ENCODE measurements at places on chromosomes 7 and 10. TPM values are rescaled to one million over a fixed set of nuclear protein-coding genes. Genes with fewer than 3 reads are reported as not detected.
A peak's percentile ranks its signal among the peaks of the same experiment; 100 is the strongest.

The FFAR4 gene
- not detected for total RNA-seq

The PRR15 gene
- 6.6 TPM for total RNA-seq

The WNT16 gene
- 0.49 TPM for total RNA-seq

The STEAP2 gene
- total RNA-seq: 2.9 TPM

DNA sequence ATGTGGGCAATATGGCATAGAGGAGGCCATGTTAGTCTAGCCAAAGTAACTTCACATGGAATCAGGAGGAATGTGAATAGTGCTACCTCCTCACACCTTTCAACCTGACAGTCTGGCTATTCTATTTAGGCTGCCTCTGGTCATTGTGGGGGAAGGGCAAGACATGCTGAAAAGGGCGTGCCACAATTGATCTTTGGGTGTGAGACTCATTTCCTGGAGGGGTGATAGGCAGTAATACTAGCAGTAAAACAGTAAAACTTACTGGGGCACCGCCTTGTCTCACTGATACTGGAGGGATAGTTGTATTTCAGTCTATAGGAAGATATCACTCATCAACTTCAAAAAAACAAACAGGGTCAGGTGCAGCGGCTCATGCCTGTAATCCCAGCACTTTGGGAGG, 88.7 kb downstream of the TMEM168 start:
- no peak overlapping the region for H3K27ac ChIP-seq
- peaks cover 2% of the 10 kb centered on the region for H3K36me3 ChIP-seq
- H3K27me3 ChIP-seq: no peaks in the 10 kb centered on the region
- H3K4me3 ChIP-seq: no peak overlapping the region
- DNase-seq: no peak

DNA sequence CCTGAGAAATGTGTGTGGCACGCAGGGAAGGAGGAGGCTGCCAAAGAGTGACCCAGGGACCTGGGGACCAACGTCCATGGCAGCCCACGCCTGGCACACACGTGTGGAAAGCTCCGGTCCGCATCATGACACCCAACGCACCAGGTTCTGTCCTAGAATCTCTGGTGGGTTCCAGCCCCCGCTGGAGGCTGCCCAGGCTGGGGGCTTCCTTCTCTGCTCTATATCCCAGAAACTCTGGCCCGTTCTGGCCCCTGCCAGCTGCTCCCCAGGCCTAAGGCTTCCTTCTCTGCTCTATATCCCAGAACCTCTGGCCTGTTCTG, 261.8 kb downstream of the ELFN1 start:
- H3K27ac ChIP-seq: no peak overlapping the region
- peaks cover 5% of the 10 kb centered on the region for H3K4me1 ChIP-seq
- H3K36me3 ChIP-seq: peaks cover 22% of the 10 kb centered on the region

DNA sequence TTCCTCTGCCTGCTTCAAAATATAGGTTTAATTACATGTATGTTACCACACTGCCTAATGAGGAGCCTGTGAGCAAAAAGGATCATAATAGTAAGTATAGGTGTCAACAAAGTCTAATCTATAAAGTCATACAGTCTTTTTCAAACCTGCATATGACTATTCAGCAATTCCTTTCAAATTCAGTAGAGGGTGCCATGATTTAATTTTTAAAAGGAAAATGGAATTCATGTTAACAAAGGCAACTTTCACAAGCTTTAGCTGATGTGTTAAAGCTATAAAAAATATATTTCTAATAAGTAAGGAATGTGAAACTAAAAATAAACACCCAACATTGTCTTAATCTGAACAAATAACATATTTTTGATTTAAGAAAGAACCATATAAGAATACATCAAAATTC, 52.1 kb downstream of the MPP7 start:
- no peak for DNase-seq
- no peaks in the 10 kb centered on the region for H3K36me3 ChIP-seq
- H3K4me1 ChIP-seq: peaks cover 9% of the 10 kb centered on the region
- no peak overlapping the region for H3K4me3 ChIP-seq
- no peak overlapping the region for H3K27ac ChIP-seq
- no peaks in the 10 kb centered on the region for H3K27me3 ChIP-seq

DNA sequence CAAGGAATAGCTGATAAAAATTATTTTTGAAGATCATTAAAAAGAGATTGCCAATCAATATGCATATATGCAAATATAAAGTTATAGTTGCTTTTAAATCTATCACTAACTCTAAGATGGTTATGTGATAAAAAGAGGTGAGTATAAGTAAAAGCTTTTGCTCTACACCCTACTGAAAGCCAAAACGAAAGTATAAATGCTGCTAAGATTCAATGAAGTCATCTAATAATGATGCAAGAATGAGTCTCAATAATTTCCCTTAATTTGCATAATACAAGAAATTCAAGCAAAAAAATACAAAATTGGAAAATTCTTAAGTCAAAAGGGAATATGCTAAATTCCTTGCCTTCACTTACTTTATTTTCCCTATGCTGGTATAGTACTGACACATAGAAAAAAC, 75.2 kb downstream of the WAPL start:
- no peaks in the 10 kb centered on the region for H3K27me3 ChIP-seq
- H3K36me3 ChIP-seq: peaks cover 57% of the 10 kb centered on the region
- H3K4me1 ChIP-seq: peaks cover 5% of the 10 kb centered on the region
- no peak overlapping the region for H3K27ac ChIP-seq
- no peak for DNase-seq
- no peak overlapping the region for H3K4me3 ChIP-seq

DNA sequence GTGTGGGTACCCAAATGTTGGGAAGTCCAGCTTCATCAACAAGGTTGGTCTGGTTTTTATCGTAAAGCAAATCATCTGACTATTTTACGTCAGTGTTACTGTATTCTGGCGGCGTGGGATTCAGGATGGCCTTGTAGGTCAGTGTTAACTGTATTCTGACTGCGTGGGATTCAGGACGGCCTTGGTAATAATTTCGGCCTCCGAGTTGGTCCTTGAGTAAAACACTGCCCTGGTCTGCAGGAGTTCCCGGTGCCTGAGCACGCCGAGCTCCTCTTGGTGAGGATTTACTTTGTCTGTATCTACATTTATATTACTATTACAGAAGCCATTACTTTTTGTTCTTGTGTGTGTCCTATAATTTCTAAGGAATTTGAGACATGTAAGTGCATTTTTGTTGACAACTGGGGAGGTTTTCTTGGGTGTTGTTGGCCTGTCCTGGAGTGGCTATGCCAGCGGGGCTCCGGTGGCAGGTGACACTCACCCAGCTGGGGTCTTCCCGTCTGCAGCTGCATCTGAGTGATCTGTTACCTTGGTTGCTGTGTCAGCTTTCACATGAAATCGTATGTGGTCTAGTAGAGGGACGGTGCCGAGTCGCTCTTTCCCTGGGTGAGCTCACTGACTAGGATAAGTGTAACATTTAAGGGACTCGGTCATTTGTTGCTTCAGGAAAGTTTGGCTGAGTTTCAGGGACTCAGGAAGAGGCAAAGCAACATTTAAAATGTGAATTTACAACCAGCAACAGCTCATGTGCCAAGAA, 9.2 kb downstream of the GTPBP4 start:
- H3K27me3 ChIP-seq: no peaks in the 10 kb centered on the region
- H3K4me3 ChIP-seq: no peak overlapping the region
- H3K36me3 ChIP-seq: peaks cover 79% of the 10 kb centered on the region
- no peaks in the 10 kb centered on the region for H3K4me1 ChIP-seq
- no peak for DNase-seq

DNA sequence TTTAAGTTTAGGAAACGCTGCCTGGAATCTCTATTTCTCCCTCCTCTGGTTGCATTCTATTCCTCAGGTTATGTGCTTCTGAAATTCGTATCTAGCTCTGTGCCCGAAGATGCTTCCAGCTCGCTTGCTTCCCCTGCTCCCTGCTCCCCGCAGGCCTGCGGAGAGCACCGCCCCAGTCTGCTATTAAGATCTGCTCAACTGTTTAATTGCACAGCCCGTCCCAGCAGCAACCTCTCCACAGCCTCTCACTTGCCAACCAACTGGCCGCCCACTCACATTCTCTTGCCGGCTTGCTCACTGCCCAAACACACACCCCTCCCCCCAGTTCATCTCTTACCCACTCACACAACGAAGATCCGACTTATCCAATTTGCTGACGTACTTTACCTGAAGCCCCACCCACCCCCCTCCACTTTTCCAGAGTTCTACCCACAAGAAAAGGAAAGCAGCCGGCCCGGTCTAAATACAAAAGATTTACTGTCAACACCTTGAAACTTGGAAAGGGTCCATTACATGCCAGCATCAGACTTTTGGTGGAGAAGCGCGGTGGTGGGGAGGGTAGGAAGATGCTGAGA, 167.3 kb upstream of the KLF14 start:
- peaks cover 3% of the 10 kb centered on the region for H3K27me3 ChIP-seq
- H3K36me3 ChIP-seq: peaks cover 3% of the 10 kb centered on the region
- H3K4me1 ChIP-seq: peaks cover 29% of the 10 kb centered on the region
- H3K4me3 ChIP-seq: no peak overlapping the region
- DNase-seq: no peak
- H3K27ac ChIP-seq: no peak overlapping the region

GRCh38 chr7:115068220-115068619, 146.3 kb downstream of the MDFIC start:
- H3K36me3 ChIP-seq: no peaks in the 10 kb centered on the region
- H3K27me3 ChIP-seq: no peaks in the 10 kb centered on the region
- no peaks in the 10 kb centered on the region for H3K4me1 ChIP-seq
- no peak overlapping the region for H3K4me3 ChIP-seq
- H3K27ac ChIP-seq: no peak overlapping the region
- no peak for DNase-seq

- no peak overlapping the region for H3K4me3 ChIP-seq
- no peak for DNase-seq
- peaks cover 61% of the 10 kb centered on the region for H3K36me3 ChIP-seq
- peaks cover 44% of the 10 kb centered on the region for H3K4me1 ChIP-seq
Observed at GRCh38 chr10:62057850-62058249, 156.4 kb downstream of the ARID5B start.

DNA sequence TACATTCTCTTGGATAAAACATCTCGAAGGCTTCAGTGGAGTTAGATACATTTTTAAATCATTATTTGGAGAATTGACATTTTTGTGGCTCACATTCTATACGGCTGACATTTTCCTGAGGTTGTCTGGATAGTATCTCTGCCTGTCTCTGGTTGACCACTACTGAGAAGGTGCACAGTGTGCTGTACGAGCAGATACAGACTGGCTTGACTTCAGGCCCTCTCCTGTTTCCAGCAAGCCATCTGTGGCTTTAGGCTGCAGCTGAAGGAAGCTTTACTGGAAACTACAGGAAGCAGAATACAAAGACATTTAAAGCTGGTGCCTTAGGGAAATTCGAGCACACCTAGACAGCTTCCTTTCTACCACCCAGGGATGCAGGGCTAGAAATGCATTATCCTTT, 39.3 kb upstream of the RSU1 start:
- no peaks in the 10 kb centered on the region for H3K36me3 ChIP-seq
- no peak for DNase-seq
- peak overlapping the region; percentile 44 for H3K27ac ChIP-seq

- no peak overlapping the region for H3K4me3 ChIP-seq
- no peak for DNase-seq
- H3K36me3 ChIP-seq: peaks cover 16% of the 10 kb centered on the region
- no peak overlapping the region for H3K27ac ChIP-seq
- peaks cover 2% of the 10 kb centered on the region for H3K4me1 ChIP-seq
- H3K27me3 ChIP-seq: no peaks in the 10 kb centered on the region
Observed at GRCh38 chr7:140447841-140448240, 31.5 kb downstream of the MKRN1 start.

GRCh38 chr7:91089382-91089963, 174.8 kb upstream of the FZD1 start:
- H3K4me3 ChIP-seq: peak overlapping the region; percentile 26
- H3K27me3 ChIP-seq: no peaks in the 10 kb centered on the region
- peaks cover 5% of the 10 kb centered on the region for H3K4me1 ChIP-seq
- H3K36me3 ChIP-seq: peaks cover 4% of the 10 kb centered on the region
- H3K27ac ChIP-seq: no peak overlapping the region

GRCh38 chr10:129546106-129546505, 79.1 kb downstream of the MGMT start:
- no peak for DNase-seq
- peaks cover 17% of the 10 kb centered on the region for H3K4me1 ChIP-seq
- H3K27ac ChIP-seq: no peak overlapping the region
- H3K27me3 ChIP-seq: no peaks in the 10 kb centered on the region

DNA sequence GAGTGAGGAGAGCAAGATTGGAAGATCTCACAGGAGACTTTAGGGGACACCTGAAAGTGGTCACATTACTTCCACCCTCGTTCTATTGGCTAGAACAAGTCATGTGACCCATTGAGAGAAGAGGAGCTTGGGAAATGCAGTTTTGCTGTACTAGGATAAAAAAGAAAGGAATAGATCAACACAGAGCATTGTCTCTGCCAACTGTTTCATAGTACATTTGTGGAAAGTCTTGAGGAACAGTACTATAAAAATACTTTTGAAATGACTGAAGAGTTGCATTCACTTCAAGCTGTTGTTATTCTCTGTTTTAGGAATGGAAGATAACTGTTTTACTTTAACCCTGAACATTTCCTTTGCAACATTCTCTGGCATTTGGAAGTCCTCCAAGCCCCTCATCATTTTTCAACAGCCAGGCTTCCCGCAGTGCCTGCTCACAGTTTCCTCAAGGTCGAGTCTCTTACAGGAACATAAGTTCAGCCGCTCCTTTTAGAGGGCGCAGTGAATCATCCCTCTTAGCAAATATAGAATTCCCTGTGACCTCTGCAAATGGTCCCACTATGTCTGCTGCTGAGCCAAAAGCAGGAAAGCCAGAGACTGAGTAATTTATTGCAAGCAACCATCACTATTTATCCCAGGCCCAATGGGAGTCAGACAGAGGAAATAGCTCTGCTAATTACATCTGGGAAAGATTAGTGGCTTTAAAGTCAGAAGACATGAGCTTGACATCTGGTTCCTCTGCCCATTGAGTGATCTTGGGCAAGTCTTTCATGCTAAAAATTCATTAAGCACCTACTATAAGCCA, 40.7 kb downstream of the MRPL32 start:
- no peaks in the 10 kb centered on the region for H3K36me3 ChIP-seq
- H3K4me1 ChIP-seq: peaks cover 10% of the 10 kb centered on the region
- H3K4me3 ChIP-seq: no peak overlapping the region
- DNase-seq: no peak
- peak overlapping the region; percentile 22 for H3K27ac ChIP-seq
- H3K27me3 ChIP-seq: peaks cover 7% of the 10 kb centered on the region

DNA sequence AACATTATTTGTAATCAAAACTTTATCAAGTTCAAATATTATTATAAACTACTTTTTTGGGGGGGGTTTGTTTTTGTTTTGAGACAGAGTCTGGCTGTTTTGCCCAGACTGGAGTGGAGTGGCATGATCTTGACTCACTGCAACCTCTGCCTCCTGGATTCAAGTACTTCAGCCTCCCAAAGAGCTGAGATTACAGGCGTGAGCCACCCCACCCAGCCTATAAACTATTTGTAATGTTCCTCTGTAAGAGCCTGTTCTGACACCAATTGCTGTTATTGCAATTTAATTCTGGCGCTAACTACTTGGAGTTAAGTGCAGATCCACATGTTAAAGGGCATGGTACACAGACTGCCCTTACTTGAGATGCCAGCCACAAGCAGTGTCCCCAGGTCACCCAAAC, 478.1 kb upstream of the NRP1 start:
- no peaks in the 10 kb centered on the region for H3K36me3 ChIP-seq
- no peak overlapping the region for H3K4me3 ChIP-seq
- DNase-seq: no peak
- no peaks in the 10 kb centered on the region for H3K27me3 ChIP-seq
- no peak overlapping the region for H3K27ac ChIP-seq
- H3K4me1 ChIP-seq: peaks cover 3% of the 10 kb centered on the region
